ENCODE measurements at places on chromosomes 13 and 19.

DNA sequence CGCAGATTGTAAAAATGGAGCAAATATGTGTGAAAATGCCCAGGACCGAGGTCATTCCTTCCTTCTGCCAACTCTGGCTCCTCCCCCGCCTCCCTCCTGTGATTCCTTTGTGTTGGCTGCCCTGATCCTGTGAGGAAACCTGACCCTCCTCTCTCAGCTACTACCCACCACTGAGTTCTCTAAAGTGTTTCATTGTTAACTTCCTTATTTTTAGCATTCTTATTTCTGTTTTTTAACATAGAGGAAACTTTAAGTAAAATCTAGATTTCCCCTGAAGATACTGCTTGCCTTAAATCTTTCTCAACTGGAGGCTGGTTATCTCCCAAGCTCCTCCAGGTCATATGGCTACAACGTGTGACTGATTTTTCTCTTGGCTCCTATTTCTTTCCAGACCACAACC is 21.7 kb upstream of the FBXL3 start:
- no peak for DNase-seq

GRCh38 chr19:18227781-18228271 is 1.6 kb upstream of the PDE4C start:
- DNase-seq = no peak

- DNase-seq = no peak
These were observed 1.7 kb downstream of the ZNF446 start for GRCh38 chr19:58477871-58478270.

- no peak for DNase-seq
These were observed 27.7 kb upstream of the NFIC start for GRCh38 chr19:3338541-3339181.

DNA sequence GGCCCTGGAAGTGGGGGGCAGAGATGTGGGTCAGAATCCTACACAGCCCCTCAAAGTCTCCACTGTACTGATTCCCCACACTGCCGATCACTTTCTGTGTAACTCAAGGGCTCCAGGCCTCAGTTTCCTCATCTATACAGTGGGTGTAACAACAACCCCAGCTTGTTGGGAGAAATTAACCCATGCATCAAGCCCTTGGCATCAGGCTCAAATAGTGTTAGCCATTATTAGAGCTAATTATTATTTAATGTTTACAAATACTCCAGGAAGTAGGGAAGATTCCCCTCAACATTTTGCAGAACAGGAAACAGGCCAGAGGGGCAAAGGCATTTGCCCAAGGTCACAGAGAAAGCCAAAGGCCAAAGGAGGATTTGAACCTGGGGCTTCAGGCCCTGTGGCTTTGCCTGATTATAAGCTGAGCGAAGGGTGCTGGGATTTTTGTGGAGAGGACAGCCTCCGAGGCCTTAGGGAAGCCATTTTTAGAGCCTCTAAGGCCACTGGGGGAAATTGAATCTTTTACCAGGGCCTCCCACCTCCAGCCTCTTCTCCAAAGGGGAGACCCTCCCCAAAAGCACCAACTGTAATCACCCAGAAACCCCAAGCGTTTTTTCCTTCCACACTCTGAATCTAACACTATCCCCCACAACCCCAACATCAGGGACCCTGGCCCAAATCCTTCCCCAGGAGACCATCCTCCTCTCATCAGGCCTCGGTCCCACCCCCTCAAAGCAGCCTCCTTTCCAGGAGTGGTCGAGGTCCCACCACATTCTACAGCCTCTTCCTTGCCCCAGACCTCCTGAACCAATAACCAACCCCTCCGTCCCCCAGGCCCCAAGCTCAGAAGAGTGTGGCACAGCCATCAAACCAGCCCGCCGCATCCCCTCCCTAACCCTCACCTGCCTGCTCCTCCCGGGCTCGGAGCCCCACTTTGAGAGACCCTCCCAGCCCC is 1.1 kb downstream of the FKBP8 start:
- no peak for DNase-seq

DNA sequence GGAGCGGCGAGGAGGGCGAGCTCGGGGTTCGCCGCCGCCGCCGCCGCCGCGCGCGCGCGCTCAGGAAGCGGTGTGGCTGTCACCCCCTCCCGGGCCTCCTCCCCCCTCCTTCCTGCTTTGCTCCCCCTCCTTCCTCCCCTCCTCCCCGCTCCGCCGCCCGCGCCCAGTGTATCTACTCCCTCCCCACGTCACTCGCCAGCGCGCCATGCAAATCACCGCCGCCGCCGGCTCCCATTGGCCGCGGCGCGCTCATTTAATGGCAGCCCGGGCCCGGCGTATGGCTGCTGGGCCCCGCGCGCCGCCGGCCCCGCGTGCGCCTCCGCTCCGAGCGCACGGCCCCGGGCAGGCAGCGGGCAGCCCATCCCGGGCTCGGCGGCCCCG is 335 bp upstream of the SOX1 start:
- DNase-seq = no peak

DNA sequence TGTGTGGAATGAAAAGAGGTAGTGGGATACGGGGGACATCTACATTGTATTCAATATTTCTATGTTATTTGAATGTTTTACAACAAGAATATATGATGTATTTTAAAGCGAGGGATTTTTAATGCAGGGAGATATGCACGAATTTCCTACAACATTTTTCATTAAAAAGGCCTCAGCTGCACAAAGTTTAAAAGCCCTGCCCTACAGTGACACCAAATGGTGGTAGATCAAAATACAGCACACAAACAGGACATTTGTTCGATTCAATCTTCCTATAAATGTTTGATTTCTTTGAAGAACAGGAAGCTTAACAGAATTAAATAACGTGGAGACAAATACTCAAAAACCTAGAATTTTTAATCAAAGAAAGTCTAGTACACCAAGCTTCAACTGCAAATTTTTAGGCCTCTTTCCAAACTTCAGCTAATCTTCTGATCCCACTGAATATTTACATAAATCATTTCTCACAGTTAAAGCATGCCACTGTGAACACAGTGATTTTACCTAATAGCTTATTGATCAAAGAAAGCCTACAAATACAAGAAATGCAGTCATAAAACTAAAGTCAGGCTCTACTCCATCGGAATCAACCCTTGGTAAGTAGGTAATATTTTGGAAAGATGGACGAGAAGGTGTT is 257.2 kb downstream of the DIAPH3 start:
- DNase-seq = peak; percentile 36

DNA sequence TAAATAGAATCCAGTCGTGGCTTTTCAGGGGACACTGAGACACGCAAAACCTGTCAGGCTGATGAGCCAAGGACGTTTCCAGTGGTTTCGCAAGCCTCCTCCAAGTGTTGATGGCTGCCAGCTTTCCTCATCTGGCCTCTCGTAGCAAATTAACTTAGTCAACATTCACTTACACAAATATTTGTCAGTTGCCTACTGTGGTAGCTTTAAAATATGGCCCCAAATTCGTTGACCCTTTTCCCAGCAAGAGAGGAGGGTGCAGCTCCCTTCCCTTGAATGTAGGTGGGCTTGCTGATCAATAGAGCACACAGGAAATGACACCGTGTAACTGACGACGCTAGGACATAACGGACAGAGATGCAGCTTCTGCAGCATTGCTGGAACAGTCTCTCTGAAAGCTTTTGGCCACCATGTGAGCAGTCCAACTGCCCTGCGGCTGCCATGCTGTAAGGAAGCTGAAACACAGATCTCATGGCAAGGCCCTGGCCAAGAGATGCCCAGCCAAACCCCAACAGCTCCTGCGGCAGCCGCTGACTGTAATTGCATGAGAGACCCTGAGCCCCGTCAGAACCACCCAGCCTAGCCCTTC is 5.5 kb upstream of the RANBP3 start:
- no peak for DNase-seq

- no peak for DNase-seq
These were observed 3.8 kb downstream of the SHFL start for GRCh38 chr19:10089801-10090375.

DNA sequence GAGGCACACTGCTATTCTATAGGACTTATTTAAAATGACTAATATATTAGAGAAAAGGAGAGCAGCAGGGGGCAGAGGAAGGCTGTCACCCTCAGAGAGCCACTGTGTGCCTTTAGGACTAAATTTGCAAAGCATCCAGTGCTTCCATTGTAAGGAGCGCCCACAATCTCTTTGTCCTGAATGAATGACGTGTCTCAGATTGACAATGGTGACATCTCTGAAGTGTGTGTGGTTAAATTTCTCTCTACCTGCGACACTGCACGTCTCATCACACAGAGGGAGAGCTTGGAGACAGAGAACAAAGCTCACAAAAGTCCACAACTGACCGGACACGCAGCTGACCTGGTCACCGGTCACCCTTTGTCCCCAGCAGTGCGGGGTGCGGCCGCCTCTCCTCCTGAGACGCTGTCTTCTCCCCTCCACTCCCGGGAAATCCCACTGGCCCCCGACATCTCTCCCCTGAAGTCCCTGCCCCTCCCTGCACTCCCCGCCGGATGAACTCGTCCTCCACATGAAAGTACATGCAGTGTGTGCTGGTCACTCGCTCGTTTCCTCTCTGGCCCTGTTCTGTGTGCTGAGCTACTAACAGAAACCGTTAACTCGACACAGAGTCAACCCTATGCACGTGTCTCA is 107.2 kb downstream of the RAB20 start:
- no peak for DNase-seq

DNA sequence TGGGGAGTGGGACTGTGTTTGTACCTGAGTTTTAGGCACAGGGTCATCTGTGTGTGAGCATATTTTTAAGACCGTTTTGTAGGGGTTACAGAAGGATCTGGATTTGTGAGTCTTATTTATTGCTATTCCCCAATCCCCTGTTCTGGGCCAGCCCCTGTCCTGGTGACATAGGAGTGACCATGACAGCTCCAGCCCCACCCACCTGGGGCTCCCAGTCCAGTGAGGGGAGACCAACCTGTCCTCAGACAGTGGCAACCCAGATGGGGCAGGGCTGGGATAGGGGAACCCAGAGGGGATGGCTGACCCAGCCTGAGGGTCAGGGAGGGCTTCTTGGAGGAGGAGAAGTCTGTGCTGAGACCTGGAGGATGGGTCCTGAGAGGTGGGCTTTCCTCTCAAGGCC is 10.7 kb downstream of the TMEM160 start:
- no peak for DNase-seq

DNA sequence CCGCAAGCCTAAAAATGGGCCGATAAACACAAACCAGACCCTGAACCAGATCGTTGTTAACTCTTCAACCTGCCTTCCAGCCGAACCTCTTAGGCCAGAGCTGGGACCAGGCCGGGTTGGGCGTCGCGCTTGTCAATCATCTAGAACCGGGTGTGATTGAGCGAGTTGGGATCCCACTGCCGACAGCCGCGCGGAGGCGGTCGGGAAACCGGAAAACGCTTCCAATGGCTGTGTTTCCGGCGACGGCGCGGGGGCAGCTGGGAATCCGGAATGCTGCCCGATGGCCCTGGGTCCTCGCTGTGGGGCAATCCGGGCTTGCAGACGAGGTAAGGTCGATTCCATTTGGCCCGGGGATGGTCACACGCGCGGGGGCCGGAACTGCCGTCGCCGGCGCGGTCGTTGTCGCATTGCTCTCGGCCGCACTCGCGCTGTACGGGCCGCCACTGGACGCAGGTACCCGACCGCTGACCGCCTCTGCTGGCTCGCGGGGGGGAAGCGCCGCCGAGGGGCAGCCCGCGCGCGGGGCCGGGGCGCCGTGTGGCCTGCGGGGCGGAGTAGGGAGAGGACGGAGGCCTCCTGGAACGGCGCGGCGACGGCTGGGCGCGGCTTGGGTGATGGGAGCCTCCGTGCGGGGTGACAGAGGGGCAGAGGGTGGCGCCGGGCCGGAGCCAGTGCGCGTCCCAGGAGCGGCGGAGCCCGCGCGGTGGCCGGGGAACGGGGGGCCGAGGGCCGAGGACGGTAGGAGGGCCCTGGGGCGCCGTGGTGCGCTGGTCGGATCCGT is at the start of gene NAXD:
Gene NAXD (plus strand): TSS at position 224 of the 781 bp plus-strand sequence. CDS start 57 bp downstream, at position 281.
- peak; percentile 95 for DNase-seq

GRCh38 chr13:79898996-79899395 is 418.0 kb downstream of the NDFIP2 start:
- no peak for DNase-seq

GRCh38 chr19:11496391-11497163 is 9.1 kb downstream of the ZNF653 start:
- DNase-seq = peak; percentile 74

- DNase-seq = no peak
These were observed 6.2 kb downstream of the MRPS31 start for GRCh38 chr13:40764587-40765403.

DNA sequence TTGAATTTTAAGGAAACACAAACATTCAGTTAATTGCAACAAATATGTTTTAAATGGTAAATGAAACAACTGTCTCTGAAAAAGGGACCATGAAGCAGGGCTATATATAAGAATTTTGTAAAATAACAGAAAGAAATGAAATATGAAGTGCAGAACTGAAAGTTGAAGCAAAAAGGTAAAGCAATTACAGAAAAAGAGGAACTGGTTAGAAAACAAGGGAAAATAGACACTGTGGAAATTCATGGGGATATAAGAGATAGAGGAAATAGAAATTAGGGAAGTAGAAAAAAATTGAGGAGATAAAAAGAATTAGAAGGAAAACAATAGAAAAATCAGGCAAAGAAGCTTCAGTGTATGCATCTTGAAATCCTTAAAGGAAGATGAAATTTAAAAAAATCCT is 40.0 kb upstream of the TDRD3 start:
- no peak for DNase-seq

- DNase-seq = no peak
These were observed at the start of gene TRAPPC6A for GRCh38 chr19:45177817-45178261. Gene TRAPPC6A (minus strand): TSS chr19:45178237. CDS start chr19:45178218, 19 bp downstream.

DNA sequence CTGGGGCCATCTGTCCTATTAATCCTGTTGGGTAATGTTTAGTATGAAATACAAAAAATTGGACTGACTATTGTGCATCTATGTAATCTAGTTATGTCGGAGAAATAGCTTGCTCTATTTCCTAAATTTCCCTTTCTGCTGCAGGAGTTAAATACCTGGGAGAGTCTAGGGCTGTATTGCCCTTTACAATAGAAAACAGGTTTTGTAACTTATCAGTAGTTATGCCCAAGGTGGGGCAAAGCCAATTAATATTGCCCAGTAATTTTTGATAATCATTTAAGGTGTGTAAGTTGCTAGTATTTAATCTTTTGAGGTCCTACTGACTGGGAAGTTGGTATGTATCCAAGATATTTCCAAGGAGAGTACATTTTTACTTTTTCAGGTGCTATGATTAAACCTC is 838.1 kb downstream of the DACH1 start:
- DNase-seq = no peak

DNA sequence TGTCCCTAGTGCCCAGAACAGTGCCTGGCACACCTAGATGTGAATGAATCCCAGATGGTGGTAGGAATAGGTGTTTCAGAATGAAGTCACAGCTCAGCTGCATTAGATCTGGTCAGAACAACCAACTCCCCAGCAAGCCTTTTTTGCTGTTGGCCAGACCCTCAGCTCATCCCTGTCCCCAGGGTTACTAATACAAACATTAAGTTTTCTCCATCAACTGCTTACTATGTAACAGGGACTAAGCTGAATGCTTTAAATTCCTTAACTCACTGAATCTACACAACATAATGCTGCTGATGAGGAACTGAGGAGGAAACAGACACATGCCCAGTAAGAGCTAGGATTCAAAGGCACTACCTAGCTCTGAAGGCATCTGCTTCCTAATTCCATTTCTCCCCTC is 18.8 kb downstream of the SMG9 start:
- DNase-seq = no peak
